Activated CD8-positive, alpha-beta memory T cell treated with anti-CD3 and anti-CD28 coated beads for 4 hours (primary cell): ENCODE measurements at places on chromosomes 5 and 9.

GRCh38 chr5:6193310-6193709 is 185.0 kb downstream of the MED10 start:
- no peak for DNase-seq

DNA sequence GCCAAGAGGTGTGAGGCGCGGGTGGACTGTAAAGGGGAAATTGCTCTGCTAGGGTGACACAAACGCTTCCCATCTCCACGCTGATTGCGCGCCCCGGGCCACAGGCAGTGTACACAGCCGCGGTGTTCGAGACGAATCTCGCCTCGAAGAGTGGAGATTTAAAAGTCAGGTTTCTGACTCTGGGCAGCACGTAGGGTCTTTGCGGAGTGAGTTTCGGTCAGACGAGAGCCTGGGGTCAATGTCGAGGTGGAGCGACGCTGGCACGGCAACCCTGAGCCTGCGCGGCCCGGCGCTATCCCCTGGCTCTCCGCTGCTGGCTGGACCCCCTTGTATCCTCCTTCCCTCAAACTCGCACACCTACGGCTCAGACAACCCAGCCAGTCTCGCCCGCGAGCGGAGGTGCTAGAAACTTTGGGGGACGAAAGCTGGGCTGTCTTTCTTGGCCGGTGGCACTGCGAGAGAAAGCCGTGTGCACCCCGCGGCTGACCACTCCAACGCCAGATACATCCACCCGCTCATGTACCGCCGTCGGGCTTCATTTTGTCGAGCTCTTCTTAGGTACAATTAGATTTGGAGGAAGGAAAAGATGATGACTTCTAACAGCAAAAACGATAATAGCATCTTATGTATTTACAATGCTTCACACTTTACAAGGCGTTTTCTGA is 5.4 kb upstream of the FOXB2 start:
- no peak for DNase-seq

DNA sequence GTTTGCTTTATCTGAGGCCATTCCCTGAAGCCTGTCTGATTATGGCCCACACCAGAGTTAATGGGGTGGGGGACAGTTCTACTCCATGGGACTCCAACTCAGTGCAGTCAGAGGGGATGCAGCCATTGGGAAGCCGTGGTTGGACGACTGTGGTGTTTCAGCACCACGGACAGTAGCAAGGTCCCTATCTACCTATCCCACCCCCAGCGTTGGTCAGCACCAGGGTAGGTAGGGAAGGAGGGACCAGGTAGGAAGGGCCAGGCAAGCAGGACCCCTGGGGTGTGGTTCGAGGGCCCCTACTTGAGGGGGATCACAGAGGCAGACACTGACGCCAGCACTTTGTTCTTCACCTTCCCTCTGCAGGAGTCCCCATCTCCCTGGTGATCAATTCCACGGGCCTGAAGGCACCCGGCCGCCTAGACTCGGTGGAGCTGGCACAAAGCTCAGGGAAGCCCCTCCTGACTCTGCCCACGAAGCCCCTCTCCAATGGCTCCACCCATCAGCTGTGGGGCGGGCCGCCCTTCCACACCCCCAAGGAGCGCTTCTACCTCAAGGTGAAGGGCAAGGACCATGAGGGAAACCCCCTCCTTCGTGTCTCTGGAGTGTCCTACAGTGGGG is 33.2 kb downstream of the HMCN2 start:
- DNase-seq, result no peak

DNA sequence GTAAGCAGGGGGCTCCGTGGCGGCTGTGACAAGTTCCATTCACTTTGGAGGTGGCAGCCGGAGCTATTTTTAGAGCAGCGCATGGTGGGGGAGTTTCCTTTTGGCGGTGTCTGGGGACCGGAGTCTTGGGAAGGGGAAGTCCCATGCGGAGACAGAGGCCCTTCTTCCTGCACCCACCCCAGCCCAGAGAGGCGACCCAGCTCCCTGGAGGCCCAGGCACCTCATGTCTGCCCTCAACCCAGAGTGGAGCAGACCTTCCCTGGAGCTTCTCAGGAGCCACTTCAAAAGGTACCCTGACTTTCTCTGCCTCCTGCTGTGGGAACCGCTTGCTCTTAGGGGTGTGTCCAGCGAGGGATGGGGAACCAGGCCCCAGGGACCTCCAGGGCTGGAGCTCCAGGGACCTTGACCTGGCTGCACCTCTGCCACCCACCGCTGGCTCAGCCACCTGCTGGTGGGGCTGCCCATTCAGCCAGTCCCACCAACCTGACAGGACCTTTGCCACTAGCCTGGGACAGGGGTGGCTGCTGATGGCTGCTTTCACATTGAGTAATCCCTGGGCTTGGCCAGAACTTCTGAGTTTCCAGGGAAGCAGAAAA is 34.1 kb downstream of the NEK6 start:
- DNase-seq, result no peak

DNA sequence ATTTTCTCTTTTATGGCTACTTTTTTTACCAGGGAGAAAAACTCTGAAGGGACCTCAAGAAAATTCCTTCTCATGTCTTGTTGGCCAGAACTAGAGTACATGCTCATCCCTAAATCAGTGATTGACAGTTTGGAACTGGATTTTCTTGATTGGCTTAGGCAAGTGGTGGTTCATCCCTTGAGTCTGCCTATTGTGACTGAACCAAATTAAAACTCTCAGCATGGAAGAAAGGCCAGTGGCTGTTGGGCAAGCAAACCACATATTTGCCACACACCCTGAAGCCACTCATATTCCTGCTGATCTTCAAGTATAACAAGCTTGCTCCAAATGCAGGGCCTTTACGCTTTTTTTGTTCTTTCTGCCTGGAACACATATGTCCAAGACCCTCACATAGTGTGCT is 7.2 kb upstream of the HOMER1 start:
- no peak for DNase-seq

DNA sequence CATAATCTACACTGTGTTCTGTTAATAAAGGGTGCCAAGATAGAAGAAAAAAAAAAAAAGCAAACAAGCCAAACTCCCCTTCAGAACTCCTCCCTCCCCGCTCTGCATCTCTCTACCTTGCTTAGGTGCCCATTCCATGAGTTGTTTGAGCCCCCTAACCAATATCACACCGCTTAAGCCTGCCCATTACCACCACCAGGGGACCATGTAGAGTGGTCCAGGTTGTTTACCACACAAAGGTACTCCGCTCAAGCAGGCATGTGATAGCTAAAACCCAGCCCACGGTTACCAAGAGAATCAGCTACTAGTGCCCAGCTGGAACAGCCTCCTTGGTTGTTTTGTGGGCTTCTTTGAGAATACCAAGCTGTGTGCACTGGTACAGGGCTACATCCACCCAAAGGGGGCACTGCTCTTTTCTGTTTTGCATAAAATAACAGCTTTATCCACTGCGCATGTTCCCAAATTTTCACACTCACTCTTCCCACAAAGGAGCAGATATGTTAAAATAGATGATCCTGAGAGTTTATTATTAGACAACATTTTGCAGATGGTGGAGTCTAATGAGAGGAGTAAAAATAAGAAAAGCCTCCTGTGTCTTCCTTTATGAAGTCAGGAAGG is 304.1 kb downstream of the DEPDC1B start:
- no peak for DNase-seq

- DNase-seq, result no peak
Measured at GRCh38 chr5:15791274-15791673, 291.3 kb downstream of the FBXL7 start.

GRCh38 chr5:95069948-95070347 is 214.9 kb downstream of the MCTP1 start:
- DNase-seq, result no peak

DNA sequence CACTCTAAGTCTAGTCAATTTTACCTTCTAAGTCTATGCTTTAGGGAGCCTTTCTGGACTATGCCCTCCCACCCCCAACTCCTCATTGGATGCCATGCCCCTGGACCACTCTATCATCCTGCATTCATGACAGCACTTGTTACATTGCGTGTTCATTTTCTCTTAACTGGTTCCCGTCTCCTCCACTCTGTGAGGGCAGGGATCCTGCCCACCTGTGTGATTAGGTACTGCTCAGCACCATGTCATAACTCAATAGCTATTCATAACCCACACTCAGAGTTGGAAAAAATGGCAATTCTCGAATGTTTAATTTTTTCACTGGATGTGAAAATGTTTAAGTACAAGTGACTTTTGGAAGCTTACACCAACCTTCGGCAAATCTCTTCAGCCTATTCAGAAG is 88.5 kb downstream of the PRLR start:
- DNase-seq, result no peak

GRCh38 chr5:64749385-64749784 is 19.1 kb downstream of the SREK1IP1 start:
- DNase-seq, result no peak

DNA sequence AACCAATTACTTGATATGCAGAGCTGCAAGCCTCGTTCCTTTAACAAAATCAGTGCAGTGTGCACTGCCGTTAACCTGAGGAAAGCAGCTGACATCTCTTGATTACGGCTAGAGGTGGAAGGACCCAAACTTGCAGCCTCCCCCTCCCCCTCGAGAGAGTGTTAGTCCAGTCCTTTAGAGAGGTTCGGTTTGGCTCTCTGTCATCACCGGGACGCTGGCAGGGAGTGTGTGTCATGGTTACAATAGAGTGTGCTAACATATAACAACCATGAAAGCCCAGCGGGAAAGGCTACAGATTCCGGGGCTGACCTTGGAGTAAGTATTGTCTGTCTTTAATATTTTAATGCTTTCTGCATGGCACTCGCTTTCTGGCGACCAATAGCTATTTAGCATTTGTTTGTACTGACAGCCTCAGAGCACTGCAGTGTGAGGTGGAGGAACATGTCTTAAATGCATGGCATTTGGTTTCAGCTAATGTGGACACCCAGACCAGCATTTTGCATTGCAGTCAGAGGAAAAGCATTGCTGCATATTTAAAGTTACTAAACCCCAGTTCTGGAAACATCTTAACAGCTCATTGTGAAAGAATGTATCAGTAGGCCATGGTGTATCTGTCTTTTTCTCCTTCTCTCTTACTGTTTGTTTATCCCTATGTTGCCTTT is 237.5 kb downstream of the CD180 start:
- DNase-seq, result no peak

DNA sequence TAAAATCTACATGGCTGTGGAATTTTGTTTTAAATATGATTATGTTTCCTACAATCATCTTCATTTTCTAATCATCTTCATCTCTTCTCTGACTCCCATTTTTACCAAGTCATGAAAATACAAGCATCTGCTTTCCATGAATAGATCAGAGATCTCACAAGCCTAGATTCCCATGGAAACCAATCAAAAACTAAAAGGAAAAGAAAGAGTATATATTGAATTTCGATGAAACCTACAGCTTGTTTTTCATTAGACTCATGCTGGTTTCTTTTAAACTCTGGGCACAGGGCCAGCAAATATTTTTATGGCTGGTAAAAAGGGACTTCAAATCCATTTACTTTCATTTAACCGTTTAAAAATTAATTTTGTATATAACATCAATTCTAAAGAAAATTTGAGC is 51.2 kb downstream of the INVS start:
- DNase-seq, result no peak

DNA sequence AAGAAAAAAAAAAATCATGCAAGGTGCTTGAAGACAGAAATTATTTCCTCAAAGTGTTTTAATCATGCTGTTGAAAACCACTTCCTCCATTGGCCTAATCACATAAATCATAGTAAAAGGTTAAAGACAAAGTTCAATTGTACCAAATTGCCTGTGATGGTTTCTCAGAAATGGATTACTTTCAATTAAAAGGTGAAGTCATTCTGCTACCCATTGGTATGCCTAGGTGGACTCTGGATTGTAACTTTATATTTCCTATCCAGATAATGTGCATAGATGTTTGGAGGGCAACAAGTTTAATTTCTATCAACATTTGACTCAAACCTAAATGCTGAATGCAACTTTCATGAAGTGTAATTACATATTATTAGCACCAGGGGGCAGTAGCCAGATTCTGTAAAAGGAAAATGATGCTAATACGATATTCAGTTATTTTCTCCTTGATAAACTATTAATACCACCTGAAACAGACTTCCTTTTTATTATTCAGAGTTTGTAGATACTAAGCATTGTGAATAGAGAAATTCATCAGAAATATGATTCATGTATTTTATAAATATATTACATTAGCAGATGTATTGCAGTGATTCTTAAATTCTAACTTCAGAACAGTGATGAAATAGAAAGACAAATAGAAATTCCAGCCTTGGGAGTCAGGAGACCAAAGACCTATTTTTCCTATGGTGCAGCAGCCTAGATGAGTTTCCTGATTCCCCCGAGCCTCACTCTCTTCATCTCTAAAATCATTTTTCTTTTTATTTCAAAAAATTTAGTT is 148.2 kb downstream of the CAAP1 start:
- DNase-seq, result no peak

DNA sequence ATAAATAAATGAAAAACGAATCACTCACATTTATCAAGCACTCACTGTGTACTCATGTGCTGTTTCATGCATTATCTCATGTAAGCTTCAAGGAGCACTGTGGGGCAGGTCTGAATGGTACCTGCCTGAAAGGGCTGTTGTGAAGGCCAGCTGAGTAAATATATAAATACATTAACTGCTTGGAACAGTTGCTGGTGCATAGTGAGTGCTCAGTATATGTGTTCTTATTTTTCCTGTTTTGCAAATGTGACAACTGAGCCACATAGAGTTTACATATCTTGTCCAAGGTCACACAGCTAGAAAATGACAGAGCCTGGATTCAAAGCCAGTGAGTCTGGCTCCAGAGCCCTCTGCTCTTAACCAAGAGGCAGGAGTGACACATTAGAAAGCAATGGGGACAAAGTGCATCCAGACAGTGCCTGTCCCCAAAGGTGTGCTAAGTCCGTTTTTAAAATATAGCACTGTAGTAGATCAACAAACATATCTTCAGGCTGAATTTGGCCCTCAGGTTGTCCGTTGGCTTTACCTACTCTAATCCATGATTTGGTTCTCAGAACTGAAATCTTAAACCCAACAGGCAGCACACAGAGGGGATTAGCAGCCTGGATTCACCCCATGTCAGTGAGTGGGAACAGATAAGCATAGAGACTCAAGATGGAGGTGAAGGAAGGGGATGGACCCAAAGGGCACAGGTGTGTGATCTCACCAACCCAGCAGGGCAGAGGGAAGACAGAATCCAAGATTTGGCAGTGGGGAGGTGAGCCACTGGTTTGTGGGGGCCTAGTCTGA is 70.8 kb downstream of the WWC1 start:
- no peak for DNase-seq

DNA sequence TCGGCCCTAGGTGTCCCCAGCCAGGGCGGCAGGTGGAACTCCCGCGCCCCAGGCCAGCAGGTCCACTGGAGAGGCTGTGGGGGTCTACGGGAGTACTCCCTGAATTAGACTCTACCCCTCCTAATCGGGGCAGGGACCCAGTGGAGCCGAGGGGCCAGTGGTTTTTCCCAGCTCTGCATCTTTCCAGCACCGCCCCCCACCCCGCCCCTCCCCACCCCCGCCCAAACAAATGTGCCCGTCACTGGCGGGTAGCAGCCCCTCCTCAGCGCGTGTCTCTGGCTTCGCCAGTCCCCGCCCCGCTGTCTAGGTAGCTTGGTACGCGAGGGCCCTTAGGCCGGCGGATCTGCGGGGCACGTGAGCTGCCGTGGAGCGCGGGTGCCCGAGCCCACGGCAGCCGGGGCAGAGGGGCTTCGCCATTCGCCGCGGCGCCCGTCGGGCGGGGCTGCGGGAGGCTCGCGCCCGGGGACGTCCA is 7.0 kb downstream of the UNC5A start:
- no peak for DNase-seq
